ENCODE measurements at places on chromosomes 6 and 20.
A peak's percentile ranks its signal among the peaks of the same experiment; 100 is the strongest.

DNA sequence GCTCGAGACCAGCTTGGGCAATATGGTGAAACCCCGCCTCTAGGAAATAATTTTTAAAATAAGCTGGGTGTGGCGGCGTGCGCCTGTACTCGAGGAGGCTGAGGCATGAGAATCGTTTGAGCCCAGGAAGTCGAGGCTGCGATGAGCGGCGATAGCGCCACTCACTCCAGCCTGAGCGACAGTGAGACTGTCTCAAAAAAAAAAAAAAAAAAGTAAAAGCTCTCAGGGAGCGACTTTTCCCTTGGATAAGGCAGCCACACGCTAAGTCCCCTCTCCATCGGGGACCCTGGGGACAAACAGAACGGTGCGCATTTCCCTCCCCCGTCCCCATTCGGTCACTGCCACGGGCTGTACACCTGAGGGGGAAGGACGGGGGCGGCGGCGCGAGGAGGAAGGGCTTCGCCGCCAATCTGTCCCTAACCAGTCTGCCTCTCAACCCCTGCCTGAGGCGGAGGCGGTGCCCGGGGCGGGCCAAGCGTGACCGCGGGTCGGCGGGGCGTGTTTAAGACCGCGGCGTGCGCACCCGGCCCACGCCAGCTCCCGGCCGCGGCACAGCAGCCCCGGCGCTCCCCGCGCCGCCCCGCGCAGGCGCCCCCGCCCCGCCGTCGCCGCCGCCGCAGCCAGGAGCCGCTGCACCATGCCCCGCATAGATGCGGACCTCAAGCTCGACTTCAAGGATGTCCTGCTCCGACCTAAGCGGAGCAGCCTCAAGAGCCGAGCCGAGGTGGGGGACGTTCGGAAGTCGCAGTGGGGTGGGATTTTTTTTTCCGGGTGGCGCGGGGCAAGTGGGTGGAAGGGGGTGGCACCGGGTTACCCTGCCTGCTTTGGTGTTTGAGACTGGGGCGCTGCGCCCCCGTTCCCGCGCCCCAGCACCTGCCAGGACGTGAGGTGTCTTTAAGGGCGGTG is at the start of gene GMPR:
Gene GMPR (plus strand): TSS at position 531 of the 906 bp plus-strand sequence. CDS start 107 bp downstream, at position 638.
- peak; percentile 47 for DNase-seq

- peak; percentile 35 for DNase-seq
Observed at GRCh38 chr6:148177589-148178233, 164.9 kb upstream of the SASH1 start.

- peak; percentile 31 for DNase-seq
Observed at GRCh38 chr20:41956338-41957074, 338.3 kb upstream of the CHD6 start.

DNA sequence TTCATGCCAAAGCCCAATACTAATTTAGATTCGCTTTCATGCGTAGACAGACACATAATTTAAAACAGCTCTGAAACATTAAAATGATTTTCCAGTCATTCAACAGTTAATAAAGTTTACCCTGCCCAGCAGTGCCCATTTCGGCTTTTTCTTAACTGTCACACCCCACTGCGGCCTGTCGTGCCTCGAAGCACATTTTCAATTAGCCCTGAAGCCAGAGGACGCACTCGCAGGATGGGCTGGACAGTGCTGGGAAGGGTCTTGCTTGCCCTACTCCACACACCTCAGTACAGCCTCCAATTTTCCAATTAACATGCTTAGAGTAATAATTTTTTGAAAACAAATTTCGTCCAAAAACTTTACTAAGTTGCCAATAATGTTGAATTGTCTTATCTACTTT is 35.3 kb downstream of the TAF4 start:
- no peak for DNase-seq

GRCh38 chr6:36957773-36958271 is 3.3 kb downstream of the PI16 start:
- no peak for DNase-seq

DNA sequence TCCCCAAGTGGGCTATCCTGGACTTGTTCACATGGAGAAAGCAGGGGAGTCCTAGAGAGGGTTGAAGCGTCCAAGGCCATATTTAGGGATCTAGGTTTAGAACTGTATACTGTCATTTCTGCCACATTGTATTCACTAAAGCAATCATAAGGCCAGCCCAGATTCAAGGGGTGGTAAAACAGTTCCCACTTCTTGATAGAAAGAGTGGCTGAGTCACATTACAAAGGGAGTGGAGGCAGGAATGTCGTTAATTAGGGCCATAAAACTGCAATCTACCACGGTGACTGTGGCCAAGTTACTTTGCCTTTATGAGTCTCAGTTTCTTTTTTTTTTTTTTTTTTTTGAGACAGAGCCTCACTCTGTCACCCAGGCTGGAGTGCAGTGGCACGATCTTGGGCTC is 7.4 kb upstream of the UBR2 start:
- no peak for DNase-seq

DNA sequence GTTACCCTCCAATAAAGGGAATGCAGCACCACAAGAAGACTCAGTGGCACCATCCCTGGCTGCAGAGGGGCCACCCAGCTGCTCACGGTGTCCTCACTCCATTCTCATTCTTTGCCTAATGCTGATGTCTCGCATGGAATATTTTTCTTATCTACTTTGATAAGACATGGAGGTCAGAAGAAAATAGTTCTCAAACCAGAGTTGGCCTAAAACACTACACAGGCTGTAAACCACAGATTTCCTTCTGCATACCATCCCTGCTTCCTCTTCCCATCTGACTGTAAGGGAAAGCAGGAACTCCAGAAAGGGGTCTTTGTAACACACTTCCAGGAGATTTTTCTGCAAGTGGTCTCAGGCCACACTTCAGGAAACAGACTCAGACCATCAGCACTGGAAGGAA is 43.1 kb upstream of the CD93 start:
- DNase-seq, result no peak

- no peak for DNase-seq
Observed at GRCh38 chr6:148649454-148649963, 97.3 kb upstream of the UST start.

GRCh38 chr6:41367700-41368099 is 32.3 kb downstream of the NCR2 start:
- DNase-seq, result peak; percentile 69

DNA sequence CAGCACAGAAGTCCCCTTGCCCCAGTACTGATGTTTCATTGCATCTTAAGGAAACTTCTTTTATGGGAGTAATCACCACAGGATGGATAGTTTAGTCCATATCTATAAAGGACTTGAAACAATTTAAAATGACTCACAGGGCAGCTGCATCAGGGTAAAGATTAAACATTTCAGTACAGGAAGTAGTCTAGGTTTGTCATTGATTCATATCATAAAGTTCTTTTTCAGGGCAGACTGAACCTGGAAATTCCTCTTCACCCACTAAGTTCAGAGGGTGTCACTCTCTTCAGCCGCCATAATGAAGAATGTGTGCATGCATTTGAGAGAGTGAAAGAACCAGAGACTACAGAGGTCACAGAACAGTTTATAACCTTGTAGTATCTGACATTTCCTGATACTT is 296.3 kb upstream of the JAG1 start:
- no peak for DNase-seq

- DNase-seq, result no peak
Observed at GRCh38 chr20:50399917-50400704, 110.1 kb upstream of the PTPN1 start.

- no peak for DNase-seq
Observed at GRCh38 chr6:134307870-134308269, 10.0 kb downstream of the SGK1 start.

DNA sequence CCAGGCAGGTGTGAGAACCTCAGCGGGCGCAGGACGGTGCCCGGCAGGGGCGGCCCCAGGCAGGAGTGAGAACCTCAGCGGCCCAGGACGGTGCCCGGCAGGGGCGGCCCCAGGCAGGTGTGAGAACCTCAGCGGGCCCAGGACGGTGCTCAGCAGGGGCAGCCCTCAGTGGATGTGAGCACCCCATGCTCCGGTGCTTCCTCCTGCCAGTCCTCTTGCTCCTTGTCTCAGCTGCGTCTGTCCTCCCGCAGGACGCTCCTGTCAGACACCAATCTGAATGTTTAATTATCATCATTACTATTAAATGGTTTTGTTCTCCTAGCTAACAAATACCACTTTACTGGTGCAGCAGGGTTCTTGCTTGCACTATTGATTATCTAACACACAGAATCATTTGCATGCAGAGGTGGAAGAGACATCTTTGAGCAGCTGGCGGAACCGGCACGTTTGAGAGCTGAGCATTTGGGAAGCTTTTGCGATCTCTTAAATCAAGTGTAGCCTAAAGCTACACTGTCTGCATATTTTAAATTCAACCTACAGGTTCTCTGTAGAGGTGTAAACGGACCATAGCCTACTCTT is 39.4 kb upstream of the DACT2 start:
- no peak for DNase-seq

GRCh38 chr20:42346189-42347170 is 728.3 kb upstream of the CHD6 start:
- no peak for DNase-seq

DNA sequence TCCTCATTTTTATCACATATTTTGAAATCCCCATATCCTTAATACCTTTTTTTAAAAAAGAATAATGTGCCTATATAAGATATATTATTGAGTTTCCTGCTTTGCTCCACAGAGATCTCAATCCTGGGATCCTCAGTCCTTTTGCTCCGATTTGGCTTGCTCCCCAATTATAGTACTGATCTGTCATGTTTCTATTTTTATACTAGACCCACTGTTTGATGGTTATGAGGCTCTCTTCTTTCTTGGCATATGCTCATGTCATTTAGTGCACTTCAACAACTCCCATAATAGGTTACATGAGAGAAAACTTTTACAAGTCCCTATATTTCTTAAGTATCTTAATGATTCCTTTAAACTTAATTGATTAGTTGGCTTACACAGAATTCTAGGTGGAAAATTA is 958.5 kb upstream of the EPHA7 start:
- peak; percentile 68 for DNase-seq

GRCh38 chr20:32159766-32160221 is 47.7 kb downstream of the PLAGL2 start:
- DNase-seq, result no peak

GRCh38 chr20:41179961-41180360 is 42.6 kb downstream of the PLCG1 start:
- no peak for DNase-seq

DNA sequence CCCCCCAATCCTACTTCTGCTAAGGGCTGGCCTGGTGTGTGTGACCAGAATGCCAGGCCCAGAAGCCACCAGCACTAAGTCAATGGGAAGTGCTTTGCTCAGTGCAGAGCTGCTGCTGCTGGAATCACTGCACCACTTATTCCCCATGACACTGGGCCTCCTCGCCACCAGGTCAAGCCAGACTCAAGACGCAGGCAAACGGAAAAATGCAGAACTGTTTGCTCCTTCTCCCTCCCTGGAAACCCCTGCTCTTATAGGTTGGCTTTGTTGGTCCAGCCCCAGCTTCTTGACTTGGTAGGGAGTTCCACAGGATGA is 121.9 kb downstream of the PHACTR3 start:
- DNase-seq, result no peak

- DNase-seq, result no peak
Observed at GRCh38 chr6:137768935-137769334, 98.1 kb upstream of the TNFAIP3 start.

DNA sequence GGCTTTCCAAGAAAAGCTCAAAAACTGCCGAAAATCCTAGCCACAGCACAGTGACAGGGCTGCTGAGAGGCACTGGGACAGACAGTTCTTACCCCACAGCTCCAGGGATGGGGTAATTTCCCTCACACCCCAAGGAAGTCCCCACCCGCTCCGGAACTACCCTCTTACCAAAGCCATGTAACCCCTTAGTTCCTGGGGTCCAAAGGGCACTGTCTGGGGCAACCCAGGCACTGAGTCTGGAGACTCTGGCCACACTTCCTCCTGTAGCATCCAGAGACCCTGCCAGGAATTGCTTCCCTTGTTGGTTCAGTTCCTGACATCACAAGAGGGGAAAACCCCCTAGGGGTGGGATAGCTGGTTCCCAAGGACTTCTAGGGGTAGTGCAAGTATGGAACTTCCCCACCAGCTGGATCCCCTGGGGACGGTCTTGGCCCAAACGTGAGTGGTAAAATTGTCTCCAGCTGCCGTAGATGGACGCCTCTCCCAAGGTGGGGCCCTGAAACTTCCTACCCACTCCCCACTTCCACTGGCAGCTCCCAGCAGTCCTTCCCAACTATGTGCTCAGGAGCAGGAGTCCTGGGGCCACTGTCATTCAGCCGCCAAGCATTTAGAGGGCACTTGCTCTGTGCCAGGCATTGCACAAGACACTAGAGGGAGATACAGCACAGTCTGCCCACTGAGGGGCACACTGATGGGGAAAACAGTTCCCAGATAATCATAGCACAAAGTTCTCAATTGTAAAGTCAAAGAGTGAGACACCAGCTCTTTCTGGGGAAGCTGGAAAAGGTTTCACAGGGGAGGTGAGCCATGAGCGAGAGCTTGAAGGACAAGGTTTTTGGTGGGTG is 17.2 kb upstream of the HCK start:
- DNase-seq, result peak; percentile 19

GRCh38 chr20:22490287-22491193 is 93.8 kb downstream of the FOXA2 start:
- no peak for DNase-seq

- DNase-seq, result no peak
Observed at GRCh38 chr20:57676589-57677583, 32.9 kb downstream of the PMEPA1 start.

DNA sequence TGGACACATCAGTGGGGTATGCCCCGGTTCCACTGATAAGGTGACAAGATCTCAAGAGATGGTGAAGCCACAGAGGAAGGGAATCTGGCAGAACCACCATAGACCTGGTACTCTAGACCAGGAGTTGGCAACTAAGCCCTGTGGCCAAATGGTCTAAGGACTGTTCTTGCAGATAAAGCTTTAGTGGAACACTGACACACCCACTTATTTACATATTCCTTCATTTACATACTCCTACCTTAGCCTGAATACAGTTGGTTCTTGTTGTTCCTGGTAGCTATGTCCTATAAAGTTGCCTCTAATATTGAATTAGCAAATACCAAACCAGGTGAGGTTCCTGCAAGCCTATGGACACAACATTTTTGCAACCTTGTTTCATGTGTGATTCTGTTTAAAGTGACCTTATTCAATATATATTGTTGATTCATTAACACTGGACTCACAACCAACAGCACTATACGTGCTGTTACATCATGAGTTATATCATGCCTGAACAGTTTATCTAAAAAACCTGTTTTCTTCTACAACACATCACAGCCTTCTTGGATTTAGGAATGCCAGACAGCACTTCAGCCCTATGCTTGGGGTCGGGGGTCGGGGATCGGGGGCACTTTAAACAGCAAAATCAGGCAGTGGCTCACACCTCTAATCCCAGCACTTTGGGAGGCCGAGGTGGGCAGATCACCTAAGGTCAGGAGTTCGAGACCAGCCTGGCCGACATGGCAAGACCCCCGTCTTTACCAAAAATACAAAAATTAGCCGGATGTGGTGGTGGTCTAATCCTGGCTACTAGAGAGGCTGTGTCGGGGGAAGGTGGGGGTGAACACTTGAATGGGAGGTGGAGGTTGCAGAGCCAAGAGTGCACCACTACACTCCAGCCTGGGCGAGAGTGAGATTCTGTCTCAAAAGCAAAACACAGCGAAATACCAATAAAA is 2.5 kb downstream of the CCDC167 start:
- no peak for DNase-seq
